ENCODE measurements at places on chromosomes 5 and 9.

DNA sequence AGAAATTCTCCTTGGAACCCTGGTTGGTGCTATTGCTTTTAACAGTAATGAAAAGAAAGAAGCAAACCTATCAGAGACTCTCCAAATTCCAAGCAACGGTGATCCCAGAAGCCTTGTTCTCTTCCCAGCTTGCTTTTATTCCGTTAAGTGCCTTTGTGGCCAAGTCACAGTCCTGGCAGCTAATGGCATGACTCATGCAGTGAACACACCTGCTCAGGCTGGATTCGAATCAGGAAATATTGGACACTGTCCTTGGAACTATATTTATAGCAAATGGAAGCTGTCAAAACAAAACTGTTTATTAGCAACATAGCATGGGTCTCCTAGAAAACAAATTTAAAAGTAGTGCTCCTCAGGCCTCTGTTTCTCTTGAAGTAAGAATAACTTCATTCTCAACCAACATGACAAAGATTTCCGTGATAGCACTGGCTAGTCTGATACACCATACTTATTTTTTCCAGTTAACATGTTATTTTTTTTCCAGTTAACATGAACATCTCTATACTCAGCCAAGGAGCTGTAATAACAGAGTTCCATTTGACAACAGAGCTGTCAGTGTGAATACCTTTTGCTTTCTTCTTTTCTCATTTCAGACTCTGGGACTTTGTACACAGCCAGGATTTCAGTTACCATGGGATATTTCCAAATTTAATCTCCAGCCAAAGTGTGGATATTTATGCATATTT is 502.4 kb downstream of the GADD45G start:
- DNase-seq = no peak

DNA sequence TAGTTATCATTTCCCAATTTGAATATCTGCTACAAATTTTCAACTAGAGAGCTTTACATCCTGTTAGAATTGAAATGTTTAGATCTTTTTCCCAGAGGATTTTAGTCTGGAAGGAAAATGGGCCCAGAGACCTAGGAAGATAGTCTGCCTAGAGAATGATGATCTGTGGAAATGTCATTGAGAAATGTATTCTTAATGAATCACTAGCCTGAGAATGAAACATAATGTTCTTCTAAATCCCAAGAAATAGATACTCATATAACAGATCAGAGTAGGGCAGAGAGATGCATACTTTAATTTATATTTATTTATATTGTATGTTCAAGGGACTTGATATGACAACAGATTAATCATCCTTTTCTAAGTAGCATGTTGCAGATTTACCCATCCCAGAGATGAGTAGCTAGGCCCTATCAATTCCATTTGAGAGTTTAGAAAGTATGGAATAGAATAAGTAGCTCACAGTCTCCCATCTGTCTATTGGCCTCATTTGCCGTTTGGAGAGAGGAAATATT is 25.1 kb upstream of the SLC44A1 start:
- no peak for DNase-seq

DNA sequence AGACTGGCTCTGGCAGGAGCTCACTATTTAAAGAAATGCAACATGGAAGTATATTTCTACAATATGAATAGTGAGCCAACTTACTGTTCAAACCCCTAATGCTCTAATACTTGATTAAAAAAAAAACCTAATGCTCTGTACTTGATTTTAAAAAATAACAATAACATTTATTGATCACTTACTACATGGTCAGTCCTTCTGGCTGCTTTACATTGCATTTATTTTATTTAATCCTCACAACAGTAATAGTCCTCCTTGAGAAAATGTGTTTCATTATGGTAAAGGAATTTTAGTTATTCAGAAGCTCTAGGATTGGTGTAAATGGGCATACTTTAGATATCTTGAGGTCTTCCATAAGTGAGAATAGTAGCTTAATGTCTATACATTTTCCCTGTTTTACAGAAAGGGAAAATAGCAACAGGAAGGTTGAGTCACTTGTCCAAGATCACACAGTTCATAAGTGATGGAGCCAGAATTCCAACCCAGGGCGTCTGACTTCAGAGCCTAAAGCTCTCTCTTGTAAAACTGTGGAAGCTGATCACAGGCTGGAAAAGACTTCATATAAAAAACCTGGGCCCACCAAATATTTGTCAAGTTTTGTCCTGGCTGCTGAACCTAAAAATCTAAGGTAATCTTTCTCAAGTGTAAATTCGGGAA is 1.0 kb downstream of the STARD4 start:
- peak; percentile 17 for DNase-seq

DNA sequence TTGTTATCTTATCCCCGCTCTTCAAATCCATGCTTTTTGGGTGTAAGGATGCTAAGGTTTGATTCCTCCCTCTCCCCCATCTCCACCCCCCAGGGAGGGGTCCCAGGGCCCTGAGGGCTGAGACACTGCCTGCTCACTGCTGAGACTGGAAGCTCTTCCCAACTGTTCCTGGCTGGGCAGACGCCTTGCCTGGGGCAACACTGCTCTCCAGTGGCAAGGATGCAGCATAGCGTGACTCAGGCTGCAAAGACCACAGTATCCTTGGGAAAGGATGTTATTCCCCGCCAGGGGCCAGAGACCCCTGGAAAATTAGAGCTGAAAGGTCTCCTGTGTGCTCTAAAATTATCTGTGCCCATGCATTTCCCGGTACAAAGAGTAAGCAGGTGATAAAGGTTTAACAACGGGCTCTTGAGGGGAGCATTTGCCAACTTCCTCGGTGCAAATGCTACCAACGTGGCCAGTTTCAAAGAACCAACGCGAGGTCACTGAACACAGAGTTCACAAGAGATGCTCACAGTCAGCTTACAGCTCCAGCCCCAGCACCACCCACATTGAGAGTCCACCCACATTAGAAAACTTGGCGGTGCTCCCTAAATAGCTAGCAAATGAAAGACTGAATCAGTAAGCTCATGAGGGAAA is 271.9 kb downstream of the NSG2 start:
- DNase-seq = peak; percentile 15

GRCh38 chr5:72388646-72389045 is 68.5 kb downstream of the PTCD2 start:
- no peak for DNase-seq

DNA sequence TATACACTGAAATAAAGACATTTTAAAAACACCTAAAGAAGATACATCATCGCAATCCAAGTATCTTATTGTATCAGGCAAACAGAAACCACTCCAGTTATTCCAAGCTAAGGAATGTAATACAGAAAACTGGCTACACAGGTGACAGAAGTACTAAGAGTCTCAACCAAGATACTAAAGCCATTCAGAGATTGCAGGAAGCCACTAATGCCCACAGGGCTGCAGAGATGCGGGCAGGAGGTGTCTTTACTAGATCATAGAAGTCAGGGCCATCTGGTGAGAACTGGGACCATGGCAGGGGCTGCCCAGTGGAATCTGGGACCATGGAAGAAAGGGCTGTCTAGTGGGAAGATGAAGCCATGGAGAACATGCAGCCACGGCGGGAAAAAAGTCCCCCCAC is 365.6 kb downstream of the NDUFS4 start:
- DNase-seq = no peak

GRCh38 chr9:123033864-123034601 is 566 bp downstream of the GPR21 start:
- DNase-seq = no peak

GRCh38 chr5:34436761-34437501 is 219.2 kb upstream of the RAI14 start:
- no peak for DNase-seq

DNA sequence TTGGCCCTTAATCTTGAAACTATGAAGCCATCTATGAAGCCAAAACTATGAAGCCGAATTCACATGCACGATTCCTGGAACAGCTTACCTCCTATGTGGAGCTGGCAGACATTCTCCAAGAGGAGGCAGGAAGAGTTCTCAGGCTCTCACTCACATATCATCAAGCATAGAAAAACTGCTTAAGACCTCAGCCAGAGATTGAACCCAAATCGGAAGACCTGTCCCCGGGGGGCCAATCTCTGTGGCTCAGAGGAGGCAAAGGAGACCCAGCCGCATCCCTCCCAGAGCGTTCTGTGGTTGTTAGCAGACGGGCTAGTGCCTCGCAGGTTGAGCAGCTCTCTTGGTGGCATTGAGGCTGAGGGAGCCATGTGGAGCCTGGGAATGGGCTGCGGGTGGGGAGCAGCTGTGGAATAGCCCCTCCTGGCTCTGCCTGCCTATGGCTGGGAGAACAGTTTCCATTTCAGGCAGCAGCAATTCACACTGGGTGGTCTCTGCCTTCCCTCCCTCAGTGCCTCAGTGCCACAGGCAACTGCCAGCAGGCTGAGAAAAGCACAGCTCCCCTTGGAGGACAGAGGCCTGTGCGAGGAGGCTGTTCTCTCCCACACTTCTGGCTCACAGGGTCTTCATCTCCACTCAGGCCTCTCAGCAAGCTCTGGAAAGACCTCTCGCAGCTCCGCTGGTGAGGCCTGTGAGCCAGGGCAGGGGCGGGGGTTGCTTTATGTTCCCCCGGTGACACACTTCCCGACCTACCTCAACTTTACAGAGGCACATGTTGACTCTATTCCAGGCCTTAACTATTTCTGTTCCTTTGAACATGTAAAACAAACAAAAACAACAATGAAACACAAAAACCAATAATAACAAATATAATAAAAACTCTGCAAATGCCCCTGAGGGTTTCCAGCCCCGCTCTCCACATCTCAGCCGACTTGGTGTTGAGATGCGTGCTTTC is 17.4 kb upstream of the TMEM174 start:
- no peak for DNase-seq

- peak; percentile 63 for DNase-seq
Measured at GRCh38 chr5:171152382-171152781, 156.7 kb upstream of the TLX3 start.

DNA sequence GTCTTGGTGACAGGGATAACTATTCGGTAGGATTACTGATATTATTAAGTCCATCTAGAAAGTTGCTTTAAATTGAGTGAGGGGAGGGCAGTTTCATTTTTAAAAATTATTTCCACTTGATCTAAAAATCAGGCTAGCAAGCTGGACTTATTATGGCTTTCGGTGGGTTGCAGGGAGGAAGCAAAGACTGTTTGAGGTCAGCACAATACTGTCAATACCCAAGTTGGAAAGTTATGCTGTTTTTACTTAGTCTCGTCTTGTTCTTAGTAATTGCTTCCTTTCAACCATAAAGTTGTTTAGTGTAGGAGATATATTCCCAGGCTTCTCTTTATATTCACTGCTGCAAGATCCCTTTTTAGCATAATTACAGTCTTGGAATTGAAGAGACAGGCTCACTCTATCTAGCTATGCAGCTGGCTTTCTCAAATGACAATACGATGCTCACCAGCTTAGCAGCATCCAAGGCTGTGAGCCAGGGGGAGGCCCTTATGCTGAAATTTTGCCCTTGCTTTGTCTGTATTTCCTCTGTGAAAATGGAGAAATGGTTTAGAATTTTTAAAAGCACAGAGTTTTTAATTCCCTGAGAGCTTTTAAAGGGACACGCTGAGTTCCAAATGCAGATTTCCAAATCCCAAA is 68.2 kb upstream of the APC start:
- no peak for DNase-seq

GRCh38 chr9:127767909-127768331 is 10.5 kb downstream of the SH2D3C start:
- DNase-seq = no peak

- no peak for DNase-seq
Measured at GRCh38 chr9:105901514-105902109, 207.3 kb downstream of the TMEM38B start.

GRCh38 chr5:30498972-30499371 is 694.5 kb upstream of the CDH6 start:
- no peak for DNase-seq

GRCh38 chr5:123156577-123157296 is 67.7 kb downstream of the PRDM6 start:
- DNase-seq = peak; percentile 70

DNA sequence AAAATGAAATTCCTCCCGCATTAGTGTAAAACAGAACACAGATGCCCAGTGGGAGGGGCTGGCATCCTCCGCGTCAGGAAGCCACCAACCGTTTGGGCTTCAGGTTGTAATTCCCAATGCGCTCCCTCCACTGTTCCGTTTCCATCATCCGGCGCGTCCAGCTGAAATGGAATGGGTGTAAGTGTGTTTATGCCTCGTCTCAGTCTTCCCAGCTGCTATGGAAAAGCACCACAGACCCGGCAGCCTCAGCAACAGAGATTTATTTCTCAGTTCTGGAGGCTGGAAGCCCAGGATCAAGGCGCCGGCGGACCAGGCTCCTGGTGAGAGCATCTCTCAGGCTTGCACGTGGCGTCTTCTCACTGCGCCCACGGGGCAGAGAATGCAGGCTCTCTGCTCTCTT is 20.4 kb downstream of the KCNT1 start:
- no peak for DNase-seq

- DNase-seq = no peak
Measured at GRCh38 chr9:131398204-131398603, 4.3 kb downstream of the PRRC2B start.

DNA sequence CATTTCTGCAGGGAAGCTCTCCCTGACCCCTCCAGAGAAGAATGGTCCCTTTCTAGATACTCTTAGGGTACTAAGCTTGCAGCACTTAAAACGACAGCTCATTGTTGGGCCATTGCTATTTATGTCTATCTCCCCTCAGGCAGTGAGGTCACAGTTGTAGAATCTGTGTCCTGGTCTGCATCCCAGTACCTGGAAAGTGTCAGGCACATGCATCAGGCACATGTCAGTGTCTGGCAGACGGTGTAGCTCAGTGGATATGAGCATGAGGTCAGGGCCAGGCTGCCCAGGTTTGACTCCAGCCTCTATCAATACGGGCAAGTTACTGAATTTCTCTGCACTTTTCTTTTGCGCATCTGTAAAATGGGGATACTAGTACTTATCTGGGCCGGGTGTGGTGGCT is 22.2 kb upstream of the EEIG1 start:
- no peak for DNase-seq

GRCh38 chr5:104599726-104600125 is 1037.1 kb upstream of the NUDT12 start:
- DNase-seq = no peak

DNA sequence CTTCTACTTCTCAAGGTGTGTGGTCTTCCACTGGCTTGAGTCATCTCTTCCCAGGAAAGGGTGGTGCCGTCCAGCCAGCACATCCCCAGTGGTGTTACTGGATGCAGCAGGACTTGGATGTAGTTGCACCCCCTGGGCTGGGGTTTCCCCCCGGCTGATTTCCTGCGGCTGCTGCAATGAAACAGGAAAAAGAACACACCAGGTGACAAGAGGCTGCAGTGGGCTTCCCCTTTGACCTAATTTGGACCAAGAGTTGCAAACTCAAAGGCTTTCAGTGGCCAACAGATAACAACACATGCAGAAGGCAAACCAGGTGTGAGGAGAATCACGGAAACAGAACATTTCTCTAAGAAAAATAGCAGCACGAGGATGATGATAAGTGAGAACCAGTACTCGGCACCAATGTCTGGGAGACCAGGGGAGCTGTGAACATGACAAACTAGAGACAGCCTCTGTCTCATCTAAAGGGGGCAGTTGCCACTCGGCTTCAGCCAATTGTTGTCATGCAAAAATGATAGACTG is 83.7 kb downstream of the PDE6A start:
- no peak for DNase-seq

DNA sequence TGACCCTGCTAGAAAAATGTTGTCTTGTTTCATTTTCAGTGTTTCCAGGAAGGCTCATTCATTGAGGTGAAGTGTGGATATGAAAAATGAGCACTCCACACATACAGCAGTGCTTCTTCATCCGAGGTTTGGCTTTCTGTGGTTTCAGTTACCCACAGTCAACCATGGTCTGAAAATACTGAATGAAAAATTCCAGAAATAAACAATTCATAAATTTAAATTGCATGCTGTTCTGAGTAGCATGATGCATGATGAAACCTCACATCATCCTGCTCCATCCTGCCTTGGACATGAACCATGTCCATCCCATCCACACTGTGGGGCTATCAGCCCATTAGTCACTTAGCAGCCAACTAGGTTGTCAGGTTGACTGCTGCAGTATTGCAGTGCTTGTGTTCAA is 10.4 kb upstream of the SLC45A2 start:
- DNase-seq = peak; percentile 57
